Bronchial epithelial cell (primary cell): ENCODE measurements at places on chromosomes 2 and 18. TPM values are rescaled to one million over a fixed set of nuclear protein-coding genes. Genes with fewer than 3 reads are reported as not detected.

- no peak for DNase-seq
Measured at GRCh38 chr2:98940102-98940501, 4.1 kb upstream of the CRACDL start.

DNA sequence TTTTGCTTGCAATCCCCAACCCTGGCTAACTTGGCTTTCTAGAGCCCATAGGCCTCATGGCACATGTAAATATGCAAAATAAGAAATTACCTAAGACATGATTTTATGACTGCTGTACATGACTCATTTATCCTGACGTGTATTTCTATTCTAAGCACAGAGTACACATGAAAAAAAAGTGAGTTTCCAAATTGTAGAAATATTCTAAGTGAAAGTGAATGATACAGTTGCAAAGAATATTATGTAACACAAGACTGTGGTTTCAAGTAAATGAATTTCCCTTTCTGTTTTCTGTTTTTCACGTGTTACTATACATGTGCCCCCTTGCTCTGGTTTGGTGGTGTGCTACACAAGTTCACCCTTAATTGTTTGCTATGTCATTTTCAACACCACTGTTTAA lies 162.4 kb downstream of the LRP1B start:
- DNase-seq: peak; percentile 70

DNA sequence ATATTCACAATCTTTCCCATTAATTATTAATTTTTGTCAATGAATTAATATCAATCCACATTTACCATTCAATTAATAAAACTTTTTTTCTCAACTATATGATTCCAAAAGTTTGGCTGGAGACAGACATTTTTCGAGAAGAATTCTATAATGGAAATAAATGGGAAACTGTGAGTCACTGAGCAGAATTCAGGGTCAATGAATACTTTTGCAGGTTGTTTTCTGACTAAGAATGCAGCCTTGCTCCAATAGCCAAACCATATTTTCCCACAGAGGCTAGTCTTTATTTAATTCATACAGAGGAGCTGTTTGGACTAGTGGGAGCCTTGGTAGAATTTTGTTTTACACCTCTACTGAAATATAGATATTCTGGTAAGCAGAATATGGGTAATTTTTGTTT lies 82.3 kb downstream of the ARHGAP28 start:
- no peak for DNase-seq

The LRRTM1 gene
- not detected in 2 replicates for total RNA-seq

The SKA1 gene
- 0.26 and 0.51 TPM in 2 replicates for total RNA-seq

DNA sequence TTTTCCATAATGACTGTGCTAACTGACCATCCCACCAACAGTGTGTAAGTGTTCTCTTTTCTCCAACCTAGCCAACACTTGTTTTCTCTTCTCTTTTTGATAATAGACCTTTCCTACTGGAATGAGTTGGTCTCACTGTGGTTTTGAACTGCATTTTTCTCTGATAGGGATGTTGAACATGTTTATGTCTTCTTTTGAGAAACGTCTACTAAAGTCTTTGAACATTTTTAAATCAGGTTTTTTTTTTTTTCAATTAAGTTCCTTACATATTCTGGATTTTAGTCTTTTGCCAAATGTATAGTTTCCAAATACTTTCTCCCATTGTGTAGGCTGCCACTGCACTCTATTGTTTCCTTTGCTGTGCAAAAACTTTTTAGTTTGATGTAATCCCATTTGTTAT lies 405.5 kb upstream of the FIGN start:
- DNase-seq: no peak

The FARSB gene
- total RNA-seq: 12.9 and 13.6 TPM in 2 replicates

DNA sequence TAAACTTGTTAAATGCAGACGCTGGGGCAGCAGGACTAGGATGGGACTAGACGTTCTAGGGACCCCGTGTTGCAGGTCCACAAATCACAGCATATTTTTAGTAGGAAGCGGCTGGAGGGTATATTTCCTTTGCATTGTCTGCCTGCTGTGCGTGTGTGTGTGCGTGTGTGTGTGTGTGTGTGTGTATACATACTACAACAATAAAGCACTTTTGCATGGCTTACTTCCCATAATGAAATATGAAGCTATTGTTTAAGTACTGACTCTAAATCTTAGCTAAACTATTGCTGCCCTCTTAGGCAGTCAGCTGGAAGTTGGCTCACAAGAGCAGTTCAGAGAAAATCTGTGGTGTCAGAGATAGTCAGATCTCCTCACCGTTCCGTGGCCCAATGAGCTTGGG lies 133.4 kb downstream of the CABLES1 start:
- DNase-seq: no peak

DNA sequence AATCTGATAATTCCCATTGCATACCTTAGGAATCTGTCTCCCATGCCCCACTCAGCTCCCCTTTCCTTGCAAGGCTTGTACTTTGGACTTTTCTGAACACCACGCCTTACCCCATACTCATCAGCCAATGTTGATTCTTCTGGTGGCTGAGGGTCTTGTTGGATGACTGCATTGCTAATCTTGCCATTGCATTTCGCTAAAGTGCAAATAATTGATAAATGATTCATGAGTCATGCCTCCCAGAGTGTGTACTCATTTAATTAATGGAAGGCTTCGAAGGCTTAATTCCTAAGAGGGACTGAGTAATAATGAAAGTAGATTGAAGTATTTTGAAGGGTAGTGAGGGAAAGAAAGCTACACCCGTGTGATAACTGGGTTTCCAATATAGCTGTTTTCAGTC lies 28.0 kb upstream of the PPP1R1C start:
- DNase-seq: no peak

DNA sequence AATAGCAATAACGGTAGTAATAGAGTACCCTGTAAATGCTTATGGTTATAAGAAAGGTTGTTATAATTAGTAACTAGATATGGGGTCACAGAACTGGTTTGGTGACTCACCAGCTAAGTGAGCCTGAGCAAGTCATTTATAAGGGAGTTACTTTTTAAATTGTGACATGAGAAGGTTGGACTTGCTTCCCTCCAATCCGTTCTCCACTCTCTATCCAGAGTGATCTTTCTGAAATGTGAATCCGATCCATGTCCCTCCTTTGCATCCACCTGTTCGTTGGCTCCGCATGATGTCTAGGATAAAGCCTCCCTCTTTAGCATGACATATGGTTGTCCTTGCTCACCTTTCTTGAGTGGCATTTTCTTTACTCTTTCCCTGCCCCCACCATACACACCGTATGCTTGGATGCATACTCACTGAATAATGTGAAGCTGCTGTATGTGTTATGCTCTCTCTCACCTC lies 83.1 kb downstream of the CDC42EP3 start:
- peak; percentile 88 for DNase-seq
